H4 (cell line): ENCODE measurements at places on chromosomes 12 and 14. TPM values are rescaled to one million over a fixed set of nuclear protein-coding genes. Genes with fewer than 3 reads are reported as not detected.

GRCh38 chr14:60356906-60357550 is 108.0 kb downstream of the PPM1A start:
- no peak for DNase-seq

- no peak for DNase-seq
Measured at GRCh38 chr12:58169826-58170225, 228.5 kb downstream of the ATP23 start.

DNA sequence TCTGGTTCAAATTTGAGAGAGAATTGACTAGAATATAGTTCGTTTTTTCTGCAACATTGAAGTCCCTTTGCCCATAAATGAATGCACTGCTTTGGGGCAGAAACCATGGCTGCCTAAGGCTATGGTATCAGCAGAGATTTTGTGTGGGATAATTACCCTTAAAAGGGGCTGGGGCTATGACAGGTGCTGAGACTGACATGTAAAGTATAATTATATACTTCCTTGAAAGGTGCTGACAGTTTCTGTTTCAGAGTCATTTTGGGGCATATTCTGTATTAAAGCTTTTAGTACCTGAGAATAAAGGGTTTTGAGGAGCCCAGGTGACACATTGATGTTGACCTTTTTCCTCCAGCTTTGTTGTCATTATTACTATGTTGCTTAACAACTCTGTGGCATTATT is 150.3 kb upstream of the PTPRQ start:
- DNase-seq: no peak

DNA sequence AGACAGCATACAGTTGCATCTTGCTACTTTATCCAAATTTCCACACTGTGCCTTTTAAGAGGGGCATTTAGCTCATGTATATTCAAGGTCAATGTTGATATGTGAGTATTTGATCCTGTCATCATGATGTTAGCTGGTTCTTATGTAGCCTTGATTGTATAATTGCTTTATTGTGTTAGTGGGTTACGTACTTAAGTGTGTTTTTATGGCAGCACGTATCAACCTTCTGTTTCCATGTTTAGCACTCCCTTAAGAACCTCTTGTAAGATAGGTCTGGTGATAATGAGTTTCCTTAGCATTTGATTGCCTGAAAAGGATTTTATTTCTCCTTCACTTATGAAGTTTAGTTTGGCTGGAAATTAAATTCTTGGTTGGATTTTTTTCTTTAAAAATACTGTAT is 445.2 kb downstream of the NAV3 start:
- DNase-seq: no peak

DNA sequence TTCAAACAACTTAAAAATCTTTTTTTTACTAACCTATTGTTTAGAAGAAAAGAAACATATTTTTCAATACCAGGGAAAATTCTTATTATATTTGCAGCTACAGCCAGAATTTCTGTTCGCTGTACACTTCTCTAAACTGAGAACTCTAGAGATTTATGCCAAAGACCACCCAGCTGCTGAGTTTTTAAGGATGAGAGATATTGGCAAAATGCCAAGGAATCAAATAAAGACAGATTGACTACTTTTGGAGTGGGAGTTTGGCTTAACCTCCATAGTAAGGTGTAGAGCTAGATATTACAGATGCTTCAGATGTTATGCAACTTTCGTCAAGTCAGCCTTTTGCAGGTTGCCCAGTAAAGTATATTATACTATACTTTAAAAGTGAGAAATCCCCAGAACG is 71.8 kb downstream of the TTLL5 start:
- no peak for DNase-seq

GRCh38 chr14:102279688-102280348 is 25.1 kb downstream of the MOK start:
- DNase-seq: peak; percentile 78

The B4GALNT3 gene
- total RNA-seq: 3.0 and 3.3 TPM in 2 replicates

The SLC5A8 gene
- not detected in 2 replicates for total RNA-seq

The PRR4 gene
- total RNA-seq: 0.87 and 3.6 TPM in 2 replicates

The ALDH1L2 gene
- 2.6 and 9.6 TPM in 2 replicates for total RNA-seq
